ENCODE measurements at places on chromosomes 1 and 21. TPM values are rescaled to one million over a fixed set of nuclear protein-coding genes. Genes with fewer than 3 reads are reported as not detected.

DNA sequence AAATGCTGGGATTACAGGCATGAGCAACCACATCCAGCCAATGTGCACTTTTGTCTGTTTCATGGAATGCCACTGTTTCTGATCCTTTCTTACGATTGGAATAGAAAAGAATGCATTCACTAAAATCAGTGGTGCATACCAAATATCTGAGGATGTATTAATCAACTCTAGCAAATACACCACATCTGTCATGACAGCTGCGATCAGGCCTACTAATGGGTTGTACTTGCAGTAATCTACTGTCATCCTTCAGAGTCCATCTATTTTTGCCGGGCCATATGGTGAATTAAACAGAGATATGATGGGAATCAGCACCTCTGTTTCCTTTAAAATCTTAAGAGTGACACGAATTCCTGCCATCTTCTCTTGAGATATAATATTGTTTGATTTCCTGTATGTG, 8.5 kb upstream of the USP1 start:
- no peak for DNase-seq

DNA sequence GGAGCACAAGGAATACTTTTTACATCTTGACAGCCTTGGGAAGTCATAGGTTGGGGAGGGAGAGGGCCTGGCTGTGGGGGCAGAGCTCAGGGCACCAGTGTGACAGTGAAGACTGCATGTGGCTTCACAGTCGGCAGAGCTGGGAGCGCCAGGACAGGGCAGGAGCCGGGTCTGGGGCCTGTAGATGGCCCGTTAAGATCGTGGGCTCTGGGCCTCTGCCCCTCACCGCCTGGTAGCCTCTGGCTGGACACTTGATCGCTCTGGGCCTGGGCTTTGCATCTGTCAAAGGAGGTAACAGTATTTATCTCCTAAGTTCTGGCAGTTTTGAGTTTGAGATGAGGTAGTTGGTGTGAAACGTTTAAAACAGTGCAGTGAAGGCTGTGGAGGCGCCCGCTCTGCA, 4.8 kb downstream of the SLX9 start:
- DNase-seq = no peak

DNA sequence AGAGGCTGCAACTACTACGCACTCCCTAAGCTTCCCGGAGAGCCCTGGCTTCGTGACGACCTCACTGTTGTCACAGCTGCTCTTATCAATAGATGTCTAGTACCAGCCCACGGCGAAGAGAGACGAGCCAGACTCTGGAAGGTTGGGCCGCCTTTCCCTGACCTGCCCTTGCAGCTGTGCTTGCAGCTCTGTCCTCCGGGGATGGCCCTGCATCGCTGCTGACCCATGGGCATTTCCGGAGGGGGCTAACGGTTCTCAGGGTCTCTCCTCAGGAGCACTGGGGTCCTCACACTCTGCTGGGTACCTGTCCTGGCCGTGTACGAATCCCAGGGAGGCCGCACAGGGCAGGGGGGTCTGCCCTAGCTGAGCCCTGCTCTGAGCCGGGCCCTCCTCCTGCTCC, 93.8 kb upstream of the COL6A1 start:
- no peak for DNase-seq

DNA sequence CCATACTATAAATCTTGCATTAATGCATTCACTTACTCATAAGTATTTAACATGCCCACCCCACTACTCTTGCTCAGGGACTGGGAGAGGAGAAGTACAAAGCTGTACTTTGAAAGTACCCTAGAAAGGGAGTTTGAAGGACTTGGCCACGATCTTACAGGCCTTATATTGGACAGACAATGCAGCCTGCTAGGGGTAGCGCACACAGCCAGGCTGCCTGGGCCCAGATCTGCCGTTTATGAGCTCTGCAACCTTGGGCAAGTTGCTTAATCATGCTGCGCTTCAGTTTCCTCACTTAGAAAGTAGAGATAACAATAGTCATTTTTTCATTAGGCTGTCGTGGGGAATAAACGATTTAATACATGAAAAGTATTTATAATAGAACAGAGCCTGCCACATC, 110.1 kb downstream of the CDC7 start:
- no peak for DNase-seq

DNA sequence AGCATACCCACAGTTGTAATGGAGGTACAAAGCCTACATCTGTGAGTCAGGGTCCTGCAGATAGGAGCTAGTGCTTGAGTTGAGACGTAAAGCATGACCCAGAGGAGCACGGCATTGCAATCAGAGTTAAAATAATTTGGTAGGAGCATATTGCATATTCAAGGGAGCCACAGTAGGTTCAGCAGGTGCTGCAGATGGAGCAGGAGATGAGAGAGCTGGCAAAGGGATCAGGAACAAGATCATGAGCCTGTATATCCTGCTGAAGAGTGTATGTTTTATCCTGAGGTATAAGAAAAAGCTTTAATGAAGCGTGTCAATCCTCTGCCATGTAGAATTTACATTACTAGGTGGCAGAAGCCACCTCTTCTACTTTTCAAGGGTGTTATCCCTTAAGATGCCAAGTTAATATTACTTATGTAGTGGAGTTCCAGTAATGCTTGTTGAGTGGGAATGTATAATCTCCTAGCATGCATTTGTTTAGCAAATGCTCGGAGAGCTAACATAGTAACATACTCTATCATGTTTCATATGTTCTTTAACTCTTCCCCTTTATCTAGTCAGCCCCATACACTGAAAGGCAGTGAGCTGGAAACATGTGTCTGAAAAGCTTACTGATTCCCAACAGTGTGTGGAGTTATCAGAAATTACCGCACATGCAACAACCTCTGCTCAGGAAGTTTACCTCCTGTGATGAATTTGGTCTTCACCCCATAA, 300.3 kb downstream of the GRIK1 start:
- DNase-seq = no peak

DNA sequence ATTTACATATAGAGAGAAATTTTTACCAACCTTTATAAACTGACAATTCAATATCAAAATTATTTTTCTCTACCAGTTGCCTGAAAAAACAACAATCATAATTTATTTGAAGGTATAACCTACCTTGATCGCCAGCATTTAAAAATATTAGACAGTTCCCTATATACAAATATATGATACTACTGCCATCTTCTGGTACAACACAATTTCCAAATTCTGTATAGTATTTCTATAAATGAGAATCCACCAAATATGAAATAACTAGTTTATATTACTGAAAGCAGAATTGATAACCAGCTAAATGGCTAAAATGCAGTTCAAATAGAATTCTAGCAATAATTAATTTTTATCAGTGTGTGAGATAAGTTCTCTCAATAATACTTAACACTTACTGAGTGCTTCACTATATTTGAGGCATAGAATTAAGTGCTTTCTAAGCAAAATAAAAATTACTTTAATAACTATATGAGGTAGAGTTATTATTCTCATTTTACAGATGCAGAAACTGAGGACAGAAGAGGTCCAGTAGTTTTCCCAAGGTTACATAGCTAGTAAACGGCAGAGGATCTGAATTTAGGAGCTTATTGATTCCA, 75.6 kb downstream of the PIGK start:
- no peak for DNase-seq

DNA sequence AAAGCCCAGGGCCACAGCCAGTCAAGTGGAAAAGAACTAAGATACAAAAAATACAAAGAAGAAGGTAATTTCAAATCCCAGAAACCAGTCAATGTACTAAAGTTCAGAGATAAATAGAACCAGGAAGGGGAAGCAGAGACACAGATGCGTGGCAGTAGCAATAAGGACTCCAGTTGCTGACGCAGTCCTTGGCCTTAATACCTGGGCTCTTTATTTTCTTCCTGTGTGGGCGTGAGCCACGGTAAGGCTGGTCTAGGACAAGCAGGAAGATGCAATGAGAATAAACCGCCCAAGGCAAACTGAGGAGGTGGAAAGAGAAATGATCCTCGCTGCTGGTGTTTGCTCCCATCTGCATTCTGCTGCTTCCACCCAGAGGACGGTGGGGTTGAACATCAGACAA, 65.6 kb upstream of the PLXNA2 start:
- no peak for DNase-seq

- DNase-seq = no peak
Observed at GRCh38 chr1:195495720-195496635, 1112.3 kb downstream of the KCNT2 start.

- DNase-seq = peak; percentile 11
Observed at GRCh38 chr1:42128964-42129363, 24.2 kb upstream of the GUCA2B start.

GRCh38 chr1:60936163-60936562, 146.2 kb upstream of the NFIA start:
- no peak for DNase-seq

DNA sequence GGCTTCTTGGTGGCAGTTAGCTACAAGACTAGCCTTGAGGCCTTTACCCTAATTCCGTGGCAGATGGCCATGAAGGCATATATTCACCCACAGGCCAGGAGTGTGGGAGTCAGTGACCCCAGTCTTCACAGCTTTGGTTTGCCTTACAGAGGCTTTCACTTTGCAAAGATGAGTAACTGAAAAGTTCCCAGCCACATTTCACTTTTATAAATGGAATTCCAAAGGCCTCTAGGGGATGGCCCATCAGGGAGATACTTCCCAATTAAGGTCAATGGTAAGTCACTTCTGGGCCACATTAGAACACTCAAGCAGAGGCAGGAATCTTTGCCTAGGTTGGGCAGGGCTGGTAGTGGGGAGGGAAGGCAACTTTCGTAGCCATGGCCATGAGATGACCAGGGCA, 13.1 kb upstream of the HEYL start:
- DNase-seq = no peak

DNA sequence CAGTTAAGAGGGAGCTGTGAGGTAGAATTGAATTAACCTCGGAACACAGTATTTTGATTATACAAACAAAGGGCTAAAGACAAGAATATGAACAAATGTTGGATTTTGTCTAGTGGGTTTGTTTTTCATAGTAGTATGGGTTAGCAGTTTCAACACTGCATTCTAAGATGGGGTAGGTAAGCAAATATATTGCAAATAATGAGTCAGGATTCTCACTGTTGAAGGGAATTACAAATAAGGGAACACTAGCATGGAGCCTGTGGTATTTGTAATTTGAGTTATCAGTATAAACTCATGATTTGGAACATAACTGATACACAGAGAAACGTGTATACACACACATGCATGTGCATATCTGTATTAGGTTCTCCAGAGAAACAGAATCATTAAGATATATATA, 44.5 kb downstream of the CD55 start:
- DNase-seq = no peak

- DNase-seq = no peak
Observed at GRCh38 chr1:1361982-1362423, 3.6 kb upstream of the MXRA8 start.

GRCh38 chr21:36902793-36903192, 63.7 kb downstream of the HLCS start:
- no peak for DNase-seq

DNA sequence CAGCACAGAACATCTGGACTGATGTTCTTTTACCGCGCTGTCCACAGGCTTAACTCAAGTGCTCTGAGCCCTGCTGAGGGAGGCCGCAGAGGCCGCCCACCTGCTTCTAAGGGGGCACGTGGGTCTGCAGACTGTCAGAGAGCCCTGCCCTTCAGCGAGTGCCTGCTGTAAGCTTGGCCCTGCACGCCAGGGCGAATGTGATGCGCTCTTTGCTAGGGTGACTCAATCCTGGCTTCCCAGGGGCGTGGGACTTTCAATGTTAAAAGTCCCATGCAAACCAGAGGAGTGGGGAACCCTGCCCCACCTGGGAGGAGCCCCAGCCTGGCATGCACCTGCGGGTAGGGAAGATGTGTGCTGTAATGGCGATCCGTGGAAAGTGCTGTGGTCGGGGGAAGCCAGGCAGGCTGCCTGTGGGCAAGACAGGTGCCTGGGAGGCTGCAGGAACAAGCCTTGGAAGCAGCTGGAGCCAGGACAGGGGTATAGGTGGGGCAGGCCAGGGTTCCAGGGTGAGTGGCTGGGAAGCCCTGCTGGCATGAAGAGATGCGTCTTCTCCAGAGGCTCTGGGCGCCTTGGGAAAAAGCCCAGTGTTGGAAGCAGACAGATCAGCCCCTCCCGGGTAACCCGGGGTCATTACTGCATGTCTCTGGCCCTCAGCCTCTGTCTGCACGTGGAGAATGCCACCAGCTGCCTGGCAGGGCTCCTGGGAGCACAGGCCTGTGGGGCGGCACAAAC, 594 bp upstream of the PANK4 start:
- DNase-seq = no peak

GRCh38 chr1:58997060-58997411, 213.2 kb upstream of the JUN start:
- no peak for DNase-seq

DNA sequence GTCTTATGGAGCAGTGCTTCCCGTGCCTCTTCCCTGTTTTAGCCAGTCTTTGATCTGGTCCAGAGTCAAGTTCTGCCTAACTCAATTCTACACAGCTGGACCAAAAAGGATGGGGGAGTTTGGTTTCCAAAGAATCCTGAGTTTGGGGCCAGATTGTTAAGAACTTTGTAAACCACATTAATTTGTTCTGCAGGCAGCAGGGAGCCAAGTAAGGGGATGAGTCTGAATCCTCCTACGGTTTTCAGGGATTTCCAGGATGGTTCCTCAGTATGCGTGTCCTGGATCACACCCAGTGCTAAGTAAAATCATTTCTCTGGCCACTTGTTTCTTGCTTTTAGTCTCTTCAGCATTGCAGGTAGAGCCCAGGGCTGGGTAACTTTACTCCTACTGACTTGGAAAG, 26.1 kb upstream of the GJA5 start:
- DNase-seq = no peak

GRCh38 chr1:56135069-56135863, 444.1 kb downstream of the PLPP3 start:
- DNase-seq = no peak

DNA sequence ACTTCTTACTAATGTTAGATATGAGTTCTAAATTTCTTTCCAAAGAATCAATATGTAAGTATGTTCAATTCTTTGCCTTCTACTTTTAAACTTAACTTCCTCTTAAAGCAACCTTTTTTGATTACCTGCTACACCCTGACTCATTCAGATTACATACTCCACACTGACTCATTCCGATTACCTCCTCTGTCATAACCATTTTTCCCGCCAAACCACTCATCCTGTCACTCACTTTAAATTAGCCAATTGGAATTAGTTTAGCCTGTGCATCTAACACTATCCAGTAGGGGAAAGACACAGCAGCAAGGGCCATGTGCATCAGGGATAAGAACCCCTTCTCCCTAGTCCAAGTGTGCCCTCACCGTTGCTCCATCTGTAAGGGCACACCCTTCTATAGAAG, 815.5 kb downstream of the BRINP3 start:
- no peak for DNase-seq

DNA sequence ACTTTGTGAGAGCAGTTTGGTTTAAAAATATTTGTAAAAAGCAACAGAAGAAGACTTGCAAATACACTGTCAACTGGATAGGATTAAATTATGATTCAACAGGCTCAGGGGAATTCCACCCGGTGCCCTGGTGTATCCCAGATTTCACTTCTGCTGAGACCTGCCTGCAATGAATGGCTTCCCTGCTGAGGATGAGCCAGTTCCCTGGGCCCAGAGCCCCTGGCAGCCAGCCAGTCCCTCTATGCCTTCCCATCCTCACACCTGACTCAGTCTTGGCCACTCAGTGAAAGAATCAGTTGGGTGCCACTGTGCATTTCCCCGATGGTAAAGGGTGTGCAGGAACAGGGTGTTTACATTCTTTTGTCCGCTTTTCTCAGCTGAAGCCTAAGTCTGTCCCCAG, 64.4 kb downstream of the KCTD3 start:
- no peak for DNase-seq

Gene ERG
- not detected for total RNA-seq

Gene ACBD6
- 49.1 TPM for total RNA-seq

Gene PBX1
- total RNA-seq = 257 TPM

Gene FNDC5
- total RNA-seq = 49.9 TPM

Gene PRSS38
- total RNA-seq = not detected

Gene PTPN7
- total RNA-seq = not detected

Gene CENPS
- 17.8 TPM for total RNA-seq

Data from type B pancreatic cell (in vitro differentiated cells).